ENCODE measurements at places on chromosomes 3 and 15. TPM values are rescaled to one million over a fixed set of nuclear protein-coding genes. Genes with fewer than 3 reads are reported as not detected.

The CAMKV gene
- not detected for total RNA-seq

The ZNF385D gene
- total RNA-seq: 0.28 TPM

The PLXNB1 gene
- 120 TPM for total RNA-seq

The SPATA12 gene
- 0.57 TPM for total RNA-seq

The SLC12A8 gene
- 30.7 TPM for total RNA-seq

GRCh38 chr3:55267206-55267930, 219.7 kb downstream of the WNT5A start:
- DNase-seq: no peak

DNA sequence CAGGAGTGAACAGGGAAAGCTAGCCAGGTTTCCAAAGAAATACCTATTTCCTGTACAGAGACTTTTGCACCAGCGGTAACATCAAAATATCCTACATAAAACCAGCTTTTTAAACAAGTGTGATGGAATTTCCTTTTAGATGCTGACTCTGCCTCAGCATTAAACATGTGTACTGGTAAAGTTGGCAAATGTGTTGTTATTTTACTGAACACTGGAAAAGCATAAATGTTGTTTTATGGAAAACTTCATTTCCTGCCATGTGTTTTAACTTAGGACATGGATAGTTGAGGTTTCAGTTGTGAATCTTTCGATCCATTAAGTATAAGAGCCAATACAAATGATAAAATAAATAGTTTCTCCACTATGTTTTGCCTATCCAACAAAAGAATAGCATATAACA, 15.7 kb downstream of the OXNAD1 start:
- DNase-seq: no peak

GRCh38 chr3:188034989-188035388, 119.0 kb upstream of the LPP start:
- DNase-seq: no peak

- DNase-seq: no peak
These were observed 36.9 kb downstream of the NCK1 start for GRCh38 chr3:136898954-136899353.

GRCh38 chr15:52653431-52653964, 25.7 kb downstream of the ATOSA start:
- peak; percentile 37 for DNase-seq

DNA sequence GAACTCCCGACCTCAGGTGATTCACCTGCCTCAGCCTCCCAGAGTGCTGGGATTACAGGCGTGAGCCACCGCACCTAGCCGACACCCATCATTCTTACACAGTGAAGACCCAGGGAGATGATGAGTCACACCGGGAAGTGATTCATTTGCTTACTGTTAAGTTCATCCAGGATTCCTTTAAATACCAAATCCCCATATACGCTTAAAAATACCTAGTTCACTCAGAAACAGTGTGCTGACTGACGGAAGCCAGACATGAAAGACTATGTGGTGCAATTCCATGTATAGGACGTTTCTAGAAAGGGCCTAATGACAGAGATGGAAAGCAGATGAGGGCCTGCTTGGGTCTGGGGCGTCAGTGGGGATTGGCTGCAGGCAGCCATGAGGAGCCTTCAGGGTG, 75.2 kb downstream of the APBA2 start:
- no peak for DNase-seq

GRCh38 chr3:4163011-4163410, 140.2 kb upstream of the SETMAR start:
- no peak for DNase-seq

- DNase-seq: peak; percentile 80
These were observed 1.5 kb upstream of the PPM1M start for GRCh38 chr3:52243791-52244628.

- no peak for DNase-seq
These were observed 777.1 kb downstream of the SQOR start for GRCh38 chr15:46411900-46412299.

DNA sequence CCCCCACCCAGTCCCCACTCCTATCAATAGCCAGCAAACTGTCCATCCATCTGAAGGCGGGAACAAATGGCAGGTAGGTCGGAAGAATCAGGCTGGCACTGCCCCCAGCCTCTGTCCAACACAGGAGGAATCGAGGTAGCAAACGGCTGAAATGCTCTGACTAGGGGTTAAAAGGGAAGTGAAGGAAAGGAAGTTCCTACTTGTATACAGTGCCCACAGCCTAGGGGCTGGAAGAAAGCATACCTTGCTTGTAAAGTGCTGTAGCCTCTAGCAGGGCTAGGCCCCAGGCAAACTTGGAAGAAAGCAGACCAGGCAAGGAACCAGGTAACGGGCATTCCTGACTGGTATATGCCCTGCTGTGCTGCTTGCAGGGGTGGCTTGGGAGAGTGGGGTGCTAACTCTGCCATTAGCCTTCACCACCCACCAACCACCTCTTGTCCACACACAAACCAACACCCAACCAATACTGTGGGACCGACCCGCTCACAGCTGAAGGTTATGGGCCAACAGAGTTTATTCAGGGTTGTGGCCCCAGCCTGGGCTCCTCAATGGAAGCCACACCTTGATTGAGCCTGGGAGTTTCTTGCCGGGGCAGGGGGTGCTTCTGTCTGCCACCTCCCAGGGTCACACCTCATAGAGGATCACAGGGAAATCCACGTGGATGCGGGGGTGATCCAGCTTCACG, 2.4 kb downstream of the TUSC2 start:
- DNase-seq: no peak

GRCh38 chr3:8980756-8981257, 17.5 kb upstream of the RAD18 start:
- no peak for DNase-seq

GRCh38 chr3:128917291-128917690, 37.9 kb downstream of the ACAD9 start:
- no peak for DNase-seq

GRCh38 chr3:42036483-42036823, 54.7 kb upstream of the TRAK1 start:
- peak; percentile 38 for DNase-seq

- no peak for DNase-seq
These were observed 230.8 kb upstream of the GPR149 start for GRCh38 chr3:154660811-154661210.

DNA sequence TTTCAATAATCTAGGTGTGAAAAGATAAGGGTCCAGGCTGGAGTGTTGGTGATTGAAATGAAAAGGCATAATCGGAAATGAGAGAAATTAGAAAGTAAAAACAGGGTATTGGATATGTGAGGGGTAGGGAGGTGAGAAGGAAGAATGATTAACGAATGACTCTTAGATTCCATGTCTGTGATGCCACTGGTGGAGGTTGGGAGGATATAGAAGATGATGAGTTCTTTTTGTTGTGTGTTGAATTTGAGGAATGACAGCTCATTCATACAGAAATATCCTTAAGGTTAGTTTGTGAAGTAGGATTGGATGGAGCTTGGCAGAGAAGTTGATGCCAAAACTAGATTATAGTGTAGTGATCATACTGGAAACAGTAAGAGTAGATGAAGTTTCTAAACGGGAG, 72.2 kb upstream of the CCNL1 start:
- DNase-seq: no peak

DNA sequence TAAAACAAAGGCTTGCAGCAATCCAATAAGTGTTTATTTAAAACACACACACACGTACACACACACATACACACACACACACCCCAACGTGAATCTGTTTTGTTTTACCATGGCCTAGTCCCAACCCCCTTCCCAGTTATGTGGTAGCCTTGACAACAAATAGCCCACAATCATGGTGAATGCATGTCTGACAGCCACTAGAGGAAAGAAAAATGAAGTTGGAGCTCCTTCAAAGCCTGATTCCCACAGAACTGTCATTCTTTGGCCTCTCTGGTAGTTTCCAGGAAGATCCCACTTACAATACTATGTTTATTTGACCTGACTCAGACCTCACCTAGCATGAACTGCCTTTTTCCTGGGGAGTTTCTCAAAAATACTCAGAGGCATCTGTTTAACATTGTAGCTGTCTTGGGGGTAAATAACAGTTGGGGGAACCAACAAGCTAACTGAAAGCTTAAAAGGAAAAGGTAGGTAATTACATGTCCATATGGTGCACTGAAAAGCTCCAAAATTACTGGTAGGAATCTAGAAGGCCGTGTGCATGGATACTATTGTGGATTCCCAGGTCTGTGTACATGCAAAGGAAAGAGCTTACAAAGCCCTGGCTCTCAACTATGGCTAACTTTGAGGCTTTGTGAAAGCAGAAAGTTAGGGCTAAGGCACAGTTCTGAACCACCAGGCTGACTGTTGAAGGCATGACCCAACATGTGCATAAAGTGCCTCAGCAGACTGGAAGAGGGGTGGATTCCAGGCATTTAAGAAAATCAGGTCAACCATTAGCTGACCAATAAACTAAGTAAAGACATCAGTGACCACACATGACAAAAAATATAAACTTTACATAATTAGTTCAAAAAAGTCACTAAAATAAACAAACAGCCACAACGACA, 65.3 kb downstream of the FAIM start:
- DNase-seq: no peak

All from PC-9 (cell line).